RWPE1 (cell line): ENCODE measurements at places on chromosomes 7 and 10.
A peak's percentile ranks its signal among the peaks of the same experiment; 100 is the strongest.

DNA sequence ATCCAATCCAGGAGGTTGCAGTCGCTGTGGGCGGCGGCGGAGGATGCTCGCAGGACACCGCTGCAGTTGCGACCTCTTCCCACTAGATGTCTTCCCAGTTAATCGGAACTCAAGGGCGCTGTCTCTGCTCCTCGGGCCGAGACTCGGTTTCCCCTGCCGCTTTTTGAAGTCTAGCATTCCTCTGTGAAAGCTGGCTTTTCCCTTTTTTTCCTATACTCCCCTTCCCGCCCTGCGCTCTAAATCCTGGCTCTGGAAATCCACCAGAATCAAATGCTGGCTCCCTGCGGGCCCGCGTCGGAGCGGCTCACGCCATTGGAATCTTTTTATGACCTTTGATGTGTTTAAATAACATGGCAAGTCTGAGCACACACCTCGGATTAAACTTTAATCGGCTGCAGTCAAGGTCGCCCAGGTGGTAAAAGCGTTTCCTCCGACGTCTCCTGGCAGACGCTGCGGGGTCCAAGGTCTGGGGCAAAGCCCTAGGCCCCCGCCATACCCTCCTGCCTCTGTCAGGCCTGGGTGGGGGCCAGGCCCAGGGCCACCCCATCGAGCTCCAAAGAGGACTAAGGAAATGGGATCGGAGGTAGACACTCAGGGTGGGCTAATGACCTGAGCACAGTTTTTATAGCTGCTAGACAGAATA is 10.7 kb upstream of the HOXA13 start:
- DNase-seq, result no peak

- DNase-seq, result no peak
These were observed 13.7 kb downstream of the PRPS1L1 start for GRCh38 chr7:18013936-18014335.

- DNase-seq, result no peak
These were observed 1.7 kb upstream of the KCNH2 start for GRCh38 chr7:150979713-150980390.

DNA sequence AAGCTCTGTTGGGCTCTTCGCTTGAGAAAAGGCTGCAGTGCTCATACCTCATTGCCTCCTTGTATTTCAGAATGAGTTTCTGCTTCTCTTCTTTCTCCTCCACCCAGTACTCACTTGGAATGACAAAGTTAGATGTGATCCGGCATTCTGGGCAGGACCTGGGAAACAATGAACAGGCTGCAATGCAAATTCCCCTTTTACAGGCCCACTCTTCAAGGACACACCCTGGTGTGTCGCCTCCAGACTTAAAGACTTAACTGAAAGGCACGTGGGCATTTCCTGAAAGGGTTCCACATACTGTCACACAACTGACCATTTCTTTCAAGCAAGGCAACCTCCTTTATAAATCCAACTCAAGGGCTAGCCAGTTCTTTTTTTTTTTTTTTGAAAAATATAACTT is 23.6 kb downstream of the MKRN1 start:
- no peak for DNase-seq

- no peak for DNase-seq
These were observed 8.6 kb downstream of the GJD4 start for GRCh38 chr10:35613597-35614226.

GRCh38 chr10:51144161-51144781 is 70.0 kb downstream of the PRKG1 start:
- DNase-seq, result no peak

DNA sequence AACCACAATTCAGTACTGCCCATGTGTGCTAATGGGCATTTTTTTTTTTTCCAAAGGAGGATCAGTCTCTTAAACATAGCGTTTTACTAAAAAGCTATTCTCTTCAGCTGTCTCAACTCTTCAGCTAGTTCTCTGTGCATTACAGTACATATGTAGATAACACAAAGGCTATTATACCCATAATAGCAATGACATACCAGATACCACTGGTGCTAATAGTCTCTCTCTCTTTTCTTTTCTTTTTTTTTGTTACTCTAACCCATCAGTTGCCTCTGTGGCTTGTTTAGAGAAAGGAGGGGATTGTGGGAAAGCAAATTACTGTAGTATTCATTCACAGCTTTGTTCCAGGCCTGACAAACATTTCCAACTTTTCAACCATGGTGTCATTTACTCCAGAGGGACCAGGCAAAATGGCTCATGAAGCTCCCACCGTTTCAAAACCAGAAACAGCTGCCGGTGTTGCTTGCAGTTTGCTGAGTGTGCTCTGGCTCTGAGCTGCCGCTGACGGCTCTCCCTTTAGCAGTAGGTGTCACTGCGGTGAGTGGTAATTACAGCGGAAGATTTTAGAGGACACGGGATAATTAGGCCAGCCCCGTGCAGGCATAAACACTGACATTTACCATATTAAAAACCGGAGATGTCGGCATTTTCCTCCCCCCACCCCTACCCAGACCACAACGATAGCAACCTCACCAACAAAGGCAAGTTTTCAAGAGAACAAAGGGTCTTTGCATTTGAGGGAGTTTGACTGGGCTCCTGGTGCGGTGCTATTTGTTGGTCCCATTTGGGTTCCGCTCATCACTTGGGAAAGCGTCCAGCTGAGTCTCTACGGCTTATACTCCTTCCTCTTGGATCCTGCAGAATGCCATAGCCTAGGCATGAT is 1005.5 kb downstream of the KCNMA1 start:
- DNase-seq, result no peak

DNA sequence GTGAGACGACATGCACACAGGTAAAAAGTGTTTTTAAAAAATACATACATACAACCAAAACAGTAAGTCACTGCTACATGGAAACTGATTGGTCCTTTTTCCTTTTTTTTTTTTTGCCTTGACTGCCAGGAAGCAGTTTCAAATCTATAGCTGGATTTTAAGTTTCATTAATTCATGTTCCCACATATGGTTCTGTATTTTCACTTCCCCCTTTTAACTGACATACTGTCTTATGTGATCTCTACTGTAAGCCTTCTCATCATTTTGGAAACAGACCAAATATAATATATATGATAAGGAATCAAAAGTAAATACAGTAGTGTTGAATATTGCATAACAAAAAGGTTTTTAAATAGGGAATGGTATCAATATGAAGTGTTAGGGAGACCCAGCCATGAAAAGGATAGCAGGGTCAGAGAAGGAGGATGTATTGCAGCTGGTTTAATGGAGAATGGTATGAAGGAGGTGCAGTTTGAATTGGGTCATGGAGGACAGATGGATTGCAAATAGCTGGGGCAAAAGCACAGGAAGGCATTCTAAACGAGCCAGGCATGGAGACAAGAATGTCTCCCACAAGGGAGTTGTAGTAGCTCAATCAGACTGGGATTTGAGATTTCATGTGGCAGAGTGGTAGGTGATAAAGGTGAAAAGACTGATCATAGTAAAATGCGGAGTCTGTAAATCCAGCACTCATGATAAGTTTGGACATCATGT is 5.4 kb downstream of the CAV1 start:
- no peak for DNase-seq

DNA sequence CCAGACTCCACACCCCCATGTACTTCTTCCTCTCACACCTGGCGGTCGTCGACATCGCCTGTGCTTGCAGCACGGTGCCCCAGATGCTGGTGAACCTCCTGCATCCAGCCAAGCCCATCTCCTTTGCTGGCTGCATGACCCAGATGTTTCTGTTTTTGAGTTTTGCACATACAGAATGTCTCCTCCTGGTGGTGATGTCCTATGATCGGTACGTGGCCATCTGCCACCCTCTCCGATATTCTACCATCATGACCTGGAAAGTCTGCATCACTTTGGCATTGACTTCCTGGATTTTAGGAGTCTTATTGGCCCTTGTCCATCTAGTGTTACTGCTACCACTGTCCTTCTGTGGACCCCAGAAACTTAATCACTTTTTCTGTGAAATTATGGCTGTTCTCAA is 4.8 kb downstream of the OR2A25 start:
- DNase-seq, result no peak

- DNase-seq, result no peak
These were observed 117.6 kb downstream of the LRRC4 start for GRCh38 chr7:127913686-127914085.

DNA sequence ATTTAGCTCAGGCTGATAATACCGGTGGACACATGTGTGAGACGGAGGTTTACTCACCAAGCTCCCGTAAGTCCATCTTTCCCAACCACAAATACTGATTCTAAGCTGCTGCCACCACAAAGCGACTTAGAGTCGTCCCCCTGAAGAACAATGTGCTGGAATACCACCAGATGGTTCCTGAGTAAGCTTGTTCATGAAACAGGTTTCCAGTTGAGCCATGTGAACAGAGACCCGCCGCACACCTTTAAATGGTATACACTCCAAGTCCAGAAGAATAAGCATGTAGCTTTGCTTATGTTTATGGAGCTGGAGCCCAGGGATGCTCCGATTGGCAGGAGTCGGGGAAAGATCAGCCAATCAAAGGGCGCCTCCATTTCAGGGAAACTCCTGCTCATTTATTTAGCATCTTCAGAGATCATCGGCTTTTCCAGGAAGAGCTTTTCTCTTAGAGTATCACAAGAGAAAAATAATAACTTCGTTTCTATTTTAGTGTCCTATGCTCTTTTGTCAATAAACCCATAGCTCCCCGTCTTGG is 261.6 kb upstream of the AOAH start:
- no peak for DNase-seq

GRCh38 chr7:11006291-11006690 is 32.6 kb downstream of the PHF14 start:
- no peak for DNase-seq

- no peak for DNase-seq
These were observed 202.0 kb downstream of the ARL4A start for GRCh38 chr7:12889391-12889790.

GRCh38 chr10:106643473-106643872 is 521.0 kb downstream of the SORCS1 start:
- no peak for DNase-seq

GRCh38 chr7:50467817-50468610 is 17.9 kb upstream of the FIGNL1 start:
- DNase-seq, result peak; percentile 78

GRCh38 chr10:24467605-24468004 is 256.1 kb downstream of the ARHGAP21 start:
- DNase-seq, result no peak

DNA sequence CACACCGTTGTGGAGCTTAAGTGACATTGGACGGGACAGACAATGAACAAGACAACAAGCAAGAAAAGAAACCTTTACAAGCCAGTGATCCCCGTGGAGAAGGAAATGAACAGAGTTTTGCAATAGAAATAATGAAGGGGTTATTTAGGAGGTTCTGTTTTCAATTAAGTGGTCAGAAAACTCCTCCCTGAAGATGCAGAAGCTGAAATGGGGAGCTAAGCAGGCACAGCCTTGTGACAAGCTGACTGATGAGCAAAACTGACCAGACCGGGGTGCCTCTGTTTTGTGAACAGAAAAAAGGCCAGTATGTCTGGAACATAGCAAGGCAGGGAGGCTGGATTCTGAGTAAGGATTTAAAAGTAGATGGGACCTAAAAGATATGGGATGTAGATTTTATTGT is 299.8 kb upstream of the POM121L12 start:
- DNase-seq, result no peak
